Activated naive CD4-positive, alpha-beta T cell (primary cell): ENCODE measurements at places on chromosomes 4 and X.

GRCh38 chr4:151961456-151961855 lies 200.6 kb upstream of the GATB start:
- DNase-seq: no peak

- no peak for DNase-seq
Observed at GRCh38 chr4:10299601-10300000, 157.6 kb downstream of the ZNF518B start.

DNA sequence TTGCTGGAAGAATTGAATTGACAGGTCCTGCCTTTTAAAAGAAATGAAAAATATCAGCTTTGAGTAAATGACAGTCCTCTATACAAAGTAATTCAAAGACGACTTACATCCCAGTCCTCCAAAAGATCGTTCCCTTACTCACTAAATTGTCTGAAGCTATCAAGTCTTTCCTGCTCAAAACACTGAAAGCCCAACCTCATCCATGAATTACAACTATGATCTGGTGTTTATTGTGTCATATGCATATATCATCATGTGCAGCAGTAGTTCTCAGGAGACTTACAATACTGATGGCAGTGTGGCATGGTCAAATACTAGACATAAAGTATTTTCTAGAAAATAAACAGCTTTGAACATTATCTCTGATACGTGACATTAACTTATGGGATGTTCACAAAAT lies 97.8 kb downstream of the PDGFC start:
- DNase-seq: no peak

GRCh38 chr4:126766241-126766640 lies 866.5 kb upstream of the INTU start:
- DNase-seq: no peak

GRCh38 chr4:189299706-189300105 lies 641.0 kb upstream of the FRG1 start:
- no peak for DNase-seq
